ENCODE measurements at places on chromosomes 6 and 20.

DNA sequence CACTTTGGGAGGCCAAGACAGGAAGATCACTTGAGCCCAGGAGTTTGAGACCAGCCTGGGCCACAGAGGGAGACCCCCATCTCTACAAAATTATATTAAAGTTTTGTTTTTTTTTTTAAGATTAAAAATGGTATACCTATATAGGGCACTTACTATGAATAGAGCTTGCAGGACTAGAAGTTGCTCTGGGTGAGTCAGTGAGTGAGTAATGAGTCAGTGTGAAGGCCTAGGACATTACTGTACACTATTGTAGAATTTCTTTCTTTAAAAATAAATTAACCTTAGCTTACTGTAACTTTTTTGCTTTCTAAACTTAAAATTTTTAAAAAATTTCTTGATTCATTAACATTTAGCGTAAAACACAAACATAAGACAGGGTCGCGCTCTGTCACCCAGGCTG, 29.7 kb downstream of the STK35 start:
- DNase-seq: no peak

DNA sequence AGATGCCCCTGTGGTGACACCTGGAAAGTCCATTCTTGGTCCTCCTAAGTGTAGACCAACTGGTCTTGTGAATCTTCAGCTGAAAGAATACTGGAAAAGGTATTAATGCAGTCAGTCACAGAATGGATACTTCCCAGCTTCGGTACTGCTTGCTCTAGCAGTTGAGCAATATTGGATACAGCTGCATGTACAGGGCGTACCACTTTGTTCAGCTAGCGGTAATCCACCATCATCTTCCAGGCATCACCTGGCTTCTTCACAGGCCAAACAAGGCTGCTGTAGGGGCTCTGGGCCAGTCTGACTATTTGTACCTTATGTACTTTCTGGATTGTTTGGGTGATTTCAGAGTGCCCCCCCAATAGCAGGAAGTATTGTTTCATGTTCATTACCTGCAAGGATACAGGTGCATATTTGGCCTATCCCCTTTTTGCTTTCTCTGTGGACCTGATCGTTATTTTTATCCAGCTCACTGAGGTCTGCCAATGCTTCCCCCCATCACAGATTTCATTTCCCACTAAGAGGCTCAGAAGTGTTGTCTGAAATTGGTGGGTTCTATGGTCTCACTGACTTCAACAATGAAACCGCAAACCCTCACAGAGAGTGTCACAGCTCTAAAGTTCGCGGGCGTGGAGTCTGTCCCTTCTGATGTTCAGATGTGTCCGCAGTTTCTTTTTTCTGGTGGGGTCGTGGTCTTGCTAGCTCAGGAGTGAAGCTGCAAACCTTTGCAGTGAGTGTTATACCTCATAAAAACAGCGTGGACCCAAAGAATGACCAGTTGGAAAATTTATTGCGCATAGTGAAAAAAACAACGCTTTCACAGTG, 52.2 kb downstream of the TRIM27 start:
- DNase-seq: no peak

DNA sequence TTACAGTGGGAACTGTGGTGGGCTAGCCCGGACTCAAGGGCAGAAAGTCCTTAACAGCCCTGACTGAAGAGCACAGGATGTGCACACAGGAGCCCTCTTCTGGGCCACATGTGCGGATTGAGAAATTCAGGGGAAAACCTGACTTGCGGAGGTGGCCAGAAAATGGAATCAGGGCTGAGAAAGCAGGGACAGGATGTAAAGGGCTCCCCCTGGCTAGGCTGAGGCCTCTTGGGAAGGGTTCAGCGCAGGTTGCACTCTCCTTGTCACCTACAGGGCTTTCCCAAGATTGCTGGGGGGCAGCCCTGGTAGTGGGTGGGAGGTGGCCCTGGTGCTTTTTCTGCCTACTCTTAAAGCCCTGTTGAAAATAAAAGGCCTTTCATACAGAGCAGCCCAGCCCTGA, 251.2 kb downstream of the SLC24A3 start:
- no peak for DNase-seq

DNA sequence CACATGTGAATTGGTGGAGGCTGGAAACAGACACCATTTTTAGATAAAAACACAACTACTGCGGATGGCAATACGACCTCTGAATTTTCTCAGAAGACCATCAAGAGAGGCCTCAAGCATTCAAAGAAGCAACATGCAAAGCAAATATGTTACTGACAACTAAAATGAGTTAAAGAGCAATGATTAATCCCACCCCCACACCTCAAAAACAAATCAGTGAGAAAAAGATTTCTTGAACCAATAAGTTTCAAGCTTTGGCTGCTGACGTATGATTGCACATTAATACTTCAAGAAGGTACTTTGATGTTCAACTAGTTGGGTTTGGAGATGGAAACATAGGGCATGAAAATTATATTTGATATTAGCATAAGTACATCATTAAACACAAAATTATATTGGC, 982 bp downstream of the MMUT start:
- DNase-seq: no peak

- no peak for DNase-seq
These were observed 55.2 kb downstream of the KCNQ2 start for GRCh38 chr20:63417097-63417737.

DNA sequence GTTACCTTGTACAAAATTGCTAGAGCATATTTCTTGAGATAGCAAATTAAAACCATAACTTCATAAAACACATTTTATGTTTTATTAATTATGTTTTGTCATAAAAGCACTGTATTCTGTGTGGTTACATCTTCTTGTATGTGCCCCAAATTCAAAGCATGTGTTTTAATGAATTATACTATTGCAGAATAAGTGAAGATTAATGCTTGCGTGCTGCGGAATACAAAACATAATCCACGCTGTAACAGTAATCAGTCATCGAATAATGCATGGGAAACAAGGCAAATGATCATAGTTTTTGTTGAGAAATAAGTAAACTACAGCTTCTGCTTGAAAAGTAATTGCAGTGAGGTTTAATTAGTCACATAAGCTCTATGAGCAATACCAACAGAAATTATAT, 459.2 kb upstream of the SOX4 start:
- no peak for DNase-seq

DNA sequence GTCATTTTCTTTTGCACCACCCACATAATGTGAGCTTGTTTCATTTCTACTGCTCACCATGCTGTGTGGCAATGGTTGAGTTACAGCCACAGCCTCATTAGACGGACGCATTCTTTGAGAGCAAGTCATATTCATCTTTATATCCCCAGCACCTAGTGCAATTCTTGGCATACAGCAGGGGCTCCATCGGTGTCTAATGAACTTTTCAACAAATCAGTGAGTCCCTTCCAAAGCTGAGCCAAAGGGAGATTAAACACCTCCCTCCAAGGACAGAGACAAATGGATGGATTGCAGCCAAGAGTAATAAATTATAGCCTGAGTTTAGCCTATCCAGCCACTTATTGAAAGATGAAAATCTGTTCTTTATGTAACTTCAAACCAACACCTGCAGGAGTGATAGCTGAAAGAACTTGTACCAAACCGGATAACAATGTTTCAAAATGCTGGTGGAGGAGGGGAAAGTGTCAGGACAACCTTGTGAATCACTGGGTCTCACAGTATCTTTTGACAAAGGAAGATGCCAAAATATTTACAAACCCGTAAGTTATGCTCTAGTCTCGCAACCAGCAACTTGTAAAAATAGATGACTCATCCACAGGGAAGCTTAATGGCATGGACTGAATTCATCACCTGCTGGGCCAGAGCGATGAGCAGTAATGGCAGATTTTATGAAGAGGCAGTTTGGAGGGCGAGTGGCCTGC, 139.0 kb downstream of the PXDC1 start:
- no peak for DNase-seq

GRCh38 chr6:56984361-56984760, 29.5 kb downstream of the BEND6 start:
- peak; percentile 78 for DNase-seq

DNA sequence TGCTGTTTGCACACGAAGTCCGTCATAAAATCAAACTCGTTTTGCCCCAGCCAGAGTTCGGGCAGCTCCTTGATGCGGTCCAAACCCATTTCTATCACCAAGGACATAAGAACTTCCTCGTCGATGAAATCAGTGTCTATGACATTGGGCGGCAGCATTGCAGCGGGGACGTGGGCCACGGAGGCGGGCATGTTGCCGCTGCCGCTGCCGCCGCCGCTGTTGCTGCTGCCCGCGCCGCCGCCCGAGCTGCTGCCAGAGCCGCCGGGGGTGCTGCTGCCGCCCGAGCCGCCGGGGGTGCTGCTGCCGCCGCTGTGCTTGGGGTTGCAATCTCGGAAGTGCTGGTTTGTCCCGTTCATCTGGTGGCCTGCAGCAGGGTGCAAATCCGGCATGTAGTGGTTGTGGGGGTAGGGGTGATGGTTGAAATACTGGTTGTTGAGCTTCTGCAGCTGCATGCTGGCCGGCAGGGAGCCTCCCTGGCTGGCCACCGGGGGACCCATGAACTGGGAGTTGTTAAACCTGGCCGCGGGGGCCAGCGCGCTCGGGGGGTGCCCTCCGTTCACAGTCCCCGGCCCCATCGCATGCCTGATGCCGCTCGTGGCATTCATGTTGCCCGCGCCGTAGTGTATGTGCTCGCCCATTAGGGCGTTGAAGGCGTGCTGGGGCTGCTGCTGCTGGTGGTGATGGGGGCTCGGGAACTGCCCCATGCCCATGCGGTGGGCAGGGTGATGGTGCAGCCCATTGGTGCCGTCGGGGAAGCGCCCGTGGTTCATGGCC, 1.1 kb downstream of the CITED2 start:
- peak; percentile 62 for DNase-seq

DNA sequence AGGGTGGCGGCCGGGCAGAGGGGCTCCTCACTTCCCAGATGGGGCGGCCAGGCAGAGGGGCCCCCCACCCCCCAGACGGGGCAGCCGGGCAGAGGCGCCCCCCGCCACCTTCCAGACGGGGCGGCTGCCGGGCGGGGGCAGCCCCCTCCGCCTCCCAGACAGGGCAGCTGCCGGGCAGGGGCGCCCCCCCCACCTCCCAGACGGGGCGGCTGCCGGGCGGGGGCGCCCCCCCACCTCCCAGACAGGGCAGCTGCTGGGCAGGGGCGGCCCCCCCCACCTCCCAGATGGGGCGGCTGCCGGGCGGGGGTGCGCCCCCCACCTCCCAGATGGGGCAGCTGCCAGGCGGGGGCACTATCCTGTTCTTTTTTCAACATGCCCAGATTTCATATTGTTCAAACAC, 78.2 kb upstream of the DST start:
- DNase-seq: no peak

DNA sequence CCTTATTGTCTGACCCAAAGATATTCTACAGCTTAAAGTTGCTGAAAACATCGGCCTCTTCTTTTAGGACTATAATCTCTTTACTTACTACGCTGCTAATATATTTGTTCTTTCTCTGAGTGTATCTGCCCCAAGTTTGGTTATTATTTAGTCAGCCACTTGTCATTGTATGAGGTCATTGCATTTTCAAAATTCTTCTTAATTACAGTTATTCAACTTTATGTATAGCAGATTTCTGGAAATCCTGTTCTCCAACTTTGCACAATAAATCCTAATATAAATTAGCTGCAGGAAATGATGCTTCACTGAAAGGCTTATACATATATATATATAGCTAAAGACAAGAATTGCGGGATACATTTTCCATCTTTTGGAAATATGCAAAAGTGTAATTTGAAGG, 88.5 kb upstream of the HIVEP1 start:
- DNase-seq: no peak

GRCh38 chr6:135323202-135323668, 142.1 kb downstream of the MYB start:
- peak; percentile 99 for DNase-seq

DNA sequence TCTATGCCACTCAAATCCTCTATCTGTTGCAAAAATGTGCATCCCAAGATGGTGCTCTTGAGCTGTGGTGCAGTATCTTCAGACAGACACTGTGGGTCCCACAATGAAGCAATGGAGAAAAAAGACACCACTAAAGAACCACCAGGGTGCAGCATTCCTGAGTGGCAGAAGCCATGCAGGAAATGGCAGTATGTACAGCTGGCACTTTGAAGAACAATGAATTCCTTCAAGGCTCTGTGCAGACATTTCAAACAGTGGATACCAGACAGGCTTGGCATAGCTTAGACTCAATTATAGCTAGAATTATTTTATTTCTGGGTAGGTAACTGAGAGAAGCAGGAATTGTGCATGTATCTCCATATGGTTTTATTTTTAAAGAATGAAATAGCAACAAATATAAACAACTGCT, 24.0 kb upstream of the HDAC2 start:
- peak; percentile 54 for DNase-seq

DNA sequence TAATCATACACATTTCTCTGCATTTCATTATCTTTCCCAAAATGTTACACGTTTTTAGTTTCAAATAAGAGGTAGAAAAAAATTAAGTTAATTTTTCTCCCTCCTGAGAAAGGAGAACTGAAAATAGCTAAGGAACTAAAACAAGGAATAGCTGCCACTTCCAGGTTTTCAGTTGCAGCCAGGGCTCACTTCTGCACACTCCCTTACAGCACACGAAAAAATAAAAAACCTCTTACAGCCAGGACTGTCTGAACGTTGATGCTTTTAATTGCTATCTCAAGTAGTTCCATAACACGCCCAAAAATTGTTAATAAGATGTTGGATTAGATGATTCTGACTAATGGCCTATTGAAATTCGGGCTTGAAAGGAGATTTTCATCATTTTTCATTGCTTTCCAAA, 153.7 kb upstream of the THBS2 start:
- DNase-seq: no peak

GRCh38 chr6:130127195-130127594, 95.6 kb downstream of the SAMD3 start:
- DNase-seq: no peak

DNA sequence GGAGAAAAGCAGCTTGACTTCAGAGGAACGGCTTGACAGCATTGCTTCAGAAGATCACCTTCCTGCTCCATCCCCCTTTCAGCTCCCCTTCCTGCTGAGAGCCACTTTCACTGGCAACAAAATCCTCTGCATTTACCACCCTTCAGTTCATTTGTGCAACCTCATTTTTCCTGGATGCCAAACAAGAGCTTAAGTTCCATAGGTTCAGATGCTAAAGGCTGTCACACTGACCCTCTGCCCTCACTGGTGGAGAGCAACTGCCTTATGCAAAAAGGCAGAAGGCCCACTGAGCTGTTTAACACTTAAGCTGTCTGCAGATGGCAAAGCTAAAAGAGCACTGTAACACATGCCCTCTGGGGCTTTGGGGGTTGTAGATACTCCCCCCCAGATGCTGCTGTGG, 131.2 kb upstream of the SPACA1 start:
- DNase-seq: no peak

DNA sequence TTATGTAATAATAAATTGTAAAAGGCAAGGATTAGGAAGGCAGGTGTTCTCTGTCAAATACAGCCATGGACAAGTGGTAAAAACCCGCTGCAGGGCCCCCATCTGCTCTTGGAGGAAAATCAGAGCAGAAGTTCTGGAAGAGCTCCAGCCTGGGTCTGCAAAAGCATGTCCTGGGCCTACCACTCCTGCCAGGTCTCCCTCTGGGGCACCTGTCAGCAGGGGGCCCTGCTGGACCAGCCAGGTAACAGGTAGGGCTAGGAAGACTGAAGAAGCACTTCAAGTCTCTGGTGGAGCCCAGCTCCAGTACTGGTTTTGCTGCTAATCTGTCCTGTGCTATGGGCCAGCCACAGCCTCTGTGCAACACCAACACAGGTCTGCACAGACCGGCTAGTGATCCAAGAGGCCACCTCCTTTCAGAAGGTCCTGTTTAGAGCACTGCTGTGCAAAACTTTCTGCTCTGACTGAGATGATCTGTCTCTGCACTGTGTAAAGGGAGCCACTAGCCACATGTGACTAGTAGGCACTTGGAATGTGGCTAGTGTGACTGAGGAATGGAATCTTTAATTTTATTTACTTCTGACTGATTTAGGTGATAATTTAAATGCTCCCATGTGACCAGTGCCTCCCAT, 30.2 kb downstream of the RRBP1 start:
- DNase-seq: no peak
